ENCODE measurements at places on chromosomes 1 and 21.

GRCh38 chr1:184222652-184223052 is 164.2 kb upstream of the C1orf21 start:
- DNase-seq: peak; percentile 1

DNA sequence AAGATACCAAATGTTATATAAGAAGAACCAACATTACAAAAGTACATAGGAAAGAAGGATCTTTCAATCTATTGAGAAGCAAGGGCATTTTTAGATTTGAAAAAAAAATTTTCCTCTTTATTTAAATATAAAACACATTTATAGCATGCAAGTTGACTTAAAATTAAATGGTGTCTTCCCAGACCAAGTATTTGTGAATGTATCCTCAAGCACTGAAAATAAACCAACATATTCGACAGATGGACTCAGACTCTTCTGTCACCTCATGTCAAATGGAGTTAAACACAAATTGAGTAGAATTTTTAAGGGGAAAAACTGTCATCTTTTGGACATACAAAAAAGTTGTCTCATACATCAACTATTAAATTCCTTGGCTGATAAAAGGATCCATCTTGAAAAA is 77.0 kb upstream of the GNG4 start:
- no peak for DNase-seq

DNA sequence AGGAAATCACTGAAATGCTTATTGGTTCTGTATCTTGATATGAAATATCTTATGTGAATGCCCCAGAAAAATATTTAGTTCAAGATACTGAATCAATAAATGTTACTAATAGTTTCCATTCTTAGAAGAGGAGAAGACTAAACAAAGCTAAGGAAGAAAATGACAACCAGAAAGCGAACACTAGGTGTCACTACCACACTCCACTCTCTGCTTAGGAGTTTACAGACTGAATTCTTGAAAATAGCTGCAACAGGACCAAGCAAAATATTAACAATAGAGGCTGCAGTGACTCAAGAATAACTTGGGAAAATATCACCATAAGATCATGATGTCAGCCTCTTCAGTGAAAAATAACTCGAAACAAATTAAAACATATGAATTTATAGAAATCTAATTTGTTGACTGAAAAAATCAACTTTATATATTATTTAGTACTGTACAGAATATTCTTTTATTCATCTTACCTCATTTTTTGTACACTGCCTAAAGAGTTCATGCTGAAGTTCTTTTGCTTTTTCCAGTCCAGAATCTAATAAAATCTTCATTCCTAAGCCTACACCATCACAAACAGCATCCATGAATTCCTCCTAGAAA is 61.6 kb downstream of the KIF14 start:
- no peak for DNase-seq

DNA sequence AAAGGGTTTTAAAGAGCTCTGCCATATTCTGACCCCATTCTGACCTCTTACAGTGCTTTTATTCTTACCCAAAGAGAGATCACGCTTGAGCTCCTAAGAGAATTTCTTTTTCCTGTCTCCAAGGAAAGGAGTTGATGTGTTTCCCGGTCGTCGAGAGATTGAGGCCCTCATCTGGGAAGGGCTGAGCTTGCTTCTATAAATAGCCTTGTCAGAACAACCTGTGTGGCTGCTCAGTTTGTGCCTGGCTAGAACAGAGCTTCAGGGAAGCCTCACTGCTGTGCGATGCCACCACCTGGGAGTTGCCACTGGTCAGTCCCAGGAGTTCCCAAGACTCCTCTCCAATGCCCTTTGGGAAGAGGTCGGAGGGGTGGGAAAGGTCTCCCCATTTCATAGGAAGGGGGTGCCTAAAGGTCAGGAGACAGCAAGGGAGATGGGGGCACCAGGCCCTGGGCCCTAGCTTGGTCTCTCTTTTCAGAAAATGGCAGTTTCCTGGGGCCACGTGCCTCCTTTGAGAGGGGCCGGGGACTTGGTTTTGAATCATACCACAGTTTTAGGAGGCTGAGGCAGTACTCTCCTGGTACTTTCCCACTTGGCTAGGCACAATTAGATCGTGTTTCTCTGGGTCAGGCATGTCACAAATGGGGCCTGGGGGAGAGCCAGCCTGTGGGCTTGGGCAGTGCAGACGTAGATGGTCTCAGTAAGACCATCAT is 52.1 kb downstream of the EIF2D start:
- no peak for DNase-seq

- DNase-seq: no peak
These were observed 7.1 kb upstream of the PRKCZ start for GRCh38 chr1:2042830-2043773.

- no peak for DNase-seq
These were observed 108.2 kb downstream of the CLEC20A start for GRCh38 chr1:178388418-178389145.

DNA sequence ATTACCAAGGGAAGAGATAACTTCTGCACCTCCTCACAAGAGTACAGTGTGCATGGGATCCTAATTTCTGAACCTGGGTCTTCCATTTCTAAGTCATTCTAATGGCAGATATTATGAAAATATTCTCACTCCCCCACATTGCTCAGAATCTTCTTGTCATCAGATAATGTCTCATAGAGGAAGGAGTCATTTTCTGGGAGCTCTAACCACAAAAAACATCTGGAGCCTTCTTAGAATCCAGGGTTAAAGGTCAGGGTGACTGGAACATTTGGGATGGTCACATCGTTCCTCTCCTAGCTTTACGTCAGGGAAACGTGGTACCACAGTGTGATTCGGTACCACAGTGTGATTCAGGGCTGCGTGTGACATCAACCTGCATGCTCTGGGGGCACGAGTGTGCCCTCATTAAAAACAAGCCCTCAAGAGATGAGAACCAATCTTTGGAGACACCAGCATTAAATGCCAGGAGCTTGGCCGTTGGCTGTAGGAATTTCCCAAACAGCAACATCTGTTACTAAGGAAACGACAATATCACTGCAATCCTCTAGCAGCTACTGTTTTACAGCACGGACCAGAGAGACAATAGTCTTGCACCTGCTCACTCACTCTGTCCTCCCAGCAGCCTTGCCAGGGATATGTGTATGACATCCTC is 179.1 kb downstream of the PSMG1 start:
- no peak for DNase-seq

DNA sequence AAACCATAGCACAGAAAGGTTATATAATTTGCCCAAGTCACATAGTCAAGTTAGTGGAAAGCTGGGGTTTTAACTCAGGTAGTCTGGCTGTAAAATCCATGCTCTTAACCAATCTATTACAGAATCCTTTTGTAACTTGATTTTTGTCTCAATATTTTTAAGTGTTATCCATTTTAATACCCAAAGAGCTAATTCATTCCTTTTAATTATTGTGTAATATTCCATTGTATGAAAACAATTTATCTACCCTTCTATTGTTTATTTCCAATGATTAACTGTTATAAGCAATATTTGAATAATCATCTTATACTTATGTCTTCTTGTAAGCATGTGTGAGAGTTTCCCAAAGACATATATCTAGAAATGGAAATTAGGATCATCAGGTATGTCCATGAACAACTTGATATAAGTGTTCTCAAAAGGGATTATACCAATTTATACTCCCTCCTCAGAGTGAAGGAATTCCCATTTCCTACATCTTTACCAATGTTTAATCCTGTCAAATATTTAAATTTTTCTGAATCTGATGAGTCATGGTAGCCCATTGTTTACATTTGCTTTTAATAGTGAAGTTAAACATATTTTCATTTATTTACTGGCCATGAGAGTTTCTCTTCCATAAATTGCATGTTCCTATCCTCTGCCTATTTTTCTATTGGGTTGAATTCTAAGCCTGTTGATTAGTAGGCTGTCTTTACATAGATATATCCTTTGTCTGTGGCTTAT is 13.9 kb downstream of the TEX50 start:
- DNase-seq: no peak

DNA sequence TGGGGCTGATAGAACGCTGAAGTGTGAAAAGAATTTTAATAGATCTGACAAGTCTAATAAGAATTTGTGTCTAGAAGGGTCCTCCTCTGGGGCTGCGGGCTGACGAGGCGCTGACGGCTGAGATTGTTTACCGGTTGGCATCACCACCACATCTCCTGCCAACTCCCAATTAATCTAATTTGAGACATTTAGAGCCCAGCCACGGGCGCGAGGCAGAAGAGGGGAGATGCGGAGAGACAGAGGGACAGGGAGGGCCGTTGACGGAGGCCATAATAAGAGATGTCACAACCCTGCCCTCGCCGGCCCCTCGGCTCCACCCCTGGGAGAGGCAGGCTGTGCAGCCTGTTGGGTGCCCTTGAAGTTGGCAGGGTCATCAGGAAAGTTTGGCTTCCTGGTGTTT is 109.3 kb downstream of the PAX7 start:
- DNase-seq: no peak

DNA sequence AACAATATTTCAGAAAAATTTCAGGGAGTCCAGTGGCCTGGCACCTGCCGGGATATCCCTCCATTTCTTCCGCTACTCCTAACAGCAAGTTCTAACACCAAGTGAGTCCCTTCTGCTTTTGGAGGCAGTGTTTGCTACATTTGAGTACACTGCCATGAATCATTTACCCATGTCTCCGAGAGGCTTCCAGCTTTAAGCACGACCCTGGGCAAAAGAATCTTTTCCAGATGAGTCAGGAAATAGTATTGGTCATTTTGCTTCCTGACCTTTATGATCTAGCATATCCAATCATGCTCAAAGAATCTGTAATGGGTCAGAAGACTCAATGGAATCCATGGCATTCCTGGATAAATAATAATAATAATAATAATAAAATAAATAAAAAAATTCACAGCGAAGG is 60.7 kb upstream of the FMN2 start:
- DNase-seq: no peak

DNA sequence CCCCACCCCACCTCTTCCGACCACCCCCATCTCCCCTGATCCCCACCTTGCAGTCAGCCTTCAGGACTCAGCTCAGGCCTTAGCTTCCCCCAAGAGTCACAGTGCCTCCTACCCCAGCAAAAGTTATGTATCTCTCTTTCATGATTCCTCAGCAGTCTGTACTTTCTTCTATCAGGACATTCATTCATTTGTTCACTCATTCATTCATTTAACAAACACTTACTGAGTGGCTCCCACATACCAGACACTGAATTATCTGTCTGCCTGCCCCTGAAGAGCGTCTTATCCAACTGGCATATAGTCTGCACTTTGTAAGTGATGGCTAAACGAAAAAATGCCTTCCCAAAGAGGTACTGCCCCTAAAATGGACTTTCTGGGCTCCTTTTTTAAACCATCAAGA is 114.4 kb upstream of the SLC35F3 start:
- DNase-seq: no peak

- DNase-seq: no peak
These were observed 44.5 kb downstream of the LRRC53 start for GRCh38 chr1:74467786-74468377.

DNA sequence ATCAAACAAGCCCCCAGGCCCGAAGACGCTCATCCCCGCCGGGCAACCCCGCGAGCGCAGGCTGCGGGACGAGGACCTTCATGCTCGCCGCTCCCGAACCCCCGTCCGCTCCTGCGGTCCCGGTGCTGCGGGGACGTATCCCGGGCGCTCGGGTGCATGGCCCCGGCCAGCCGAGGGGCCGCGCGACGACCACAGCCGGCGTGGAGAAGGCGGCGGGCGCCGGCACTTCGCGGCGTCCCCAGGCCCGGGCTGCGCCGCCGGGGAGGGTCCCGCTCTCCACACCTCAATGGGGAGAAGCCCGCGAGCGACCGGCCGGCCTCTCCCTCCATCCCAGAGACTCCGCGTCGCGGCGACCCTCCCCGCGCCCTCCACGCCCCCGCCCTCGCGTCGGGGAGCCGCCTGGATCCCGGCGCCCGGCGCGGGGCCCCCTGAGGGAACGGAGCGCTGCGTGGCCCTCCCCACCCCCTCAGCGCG is 401 bp downstream of the ERRFI1 start:
- DNase-seq: no peak

- no peak for DNase-seq
These were observed 10.3 kb downstream of the OR13G1 start for GRCh38 chr1:247669225-247669624.

Measured in NK-92 treated with Interleukin-12 subunit alpha and Interleukin-12 subunit beta, amount 100 ng/mL, for 24 hours (cell line).